ENCODE measurements at places on chromosomes 6 and 20.

- DNase-seq = no peak
Observed at GRCh38 chr6:157873735-157874344, 50.8 kb downstream of the SNX9 start.

DNA sequence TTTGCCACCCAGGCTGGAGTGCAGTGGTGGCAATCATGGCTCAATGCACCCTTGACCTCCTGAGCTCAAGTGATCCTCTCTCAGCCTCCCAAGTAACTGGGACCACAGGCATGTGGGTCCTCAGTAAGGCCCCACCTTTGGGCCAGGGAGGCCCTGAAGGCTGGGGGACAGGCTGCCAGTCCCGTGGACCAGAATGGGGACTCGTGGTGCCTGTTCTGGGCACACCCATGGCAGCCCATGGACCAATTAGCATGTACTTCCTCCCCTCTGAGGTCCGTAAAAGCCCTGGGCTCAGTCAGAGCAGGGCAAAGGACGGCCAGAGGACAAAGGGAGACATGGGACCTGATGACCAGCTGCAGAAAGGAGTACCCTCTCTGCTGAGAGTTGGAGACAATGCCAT, 1590.8 kb downstream of the KHDRBS2 start:
- DNase-seq = no peak

- DNase-seq = no peak
Observed at GRCh38 chr6:21202521-21202920, 391.0 kb upstream of the SOX4 start.

DNA sequence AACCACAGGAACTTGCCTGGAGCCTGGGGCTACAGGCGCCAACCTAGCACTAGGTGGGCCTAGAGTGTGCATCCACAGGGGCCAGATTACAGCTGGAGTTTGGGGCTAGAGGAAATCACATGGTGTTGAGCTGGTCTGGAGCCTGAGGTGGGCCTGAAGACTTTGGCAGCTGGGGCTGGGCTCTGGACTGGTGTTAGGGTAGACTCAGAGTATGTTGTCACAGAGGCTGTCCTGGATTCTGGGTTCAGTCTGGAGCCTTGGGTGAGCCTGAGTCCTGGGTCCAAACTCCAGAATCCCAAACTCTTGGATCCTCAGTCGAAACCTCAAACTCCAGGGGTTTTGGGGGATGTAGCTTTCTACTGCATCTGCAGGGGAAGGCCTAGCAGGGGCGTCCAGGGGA, 356.7 kb downstream of the FRK start:
- no peak for DNase-seq

- no peak for DNase-seq
Observed at GRCh38 chr6:14371530-14371929, 254.0 kb downstream of the CD83 start.

DNA sequence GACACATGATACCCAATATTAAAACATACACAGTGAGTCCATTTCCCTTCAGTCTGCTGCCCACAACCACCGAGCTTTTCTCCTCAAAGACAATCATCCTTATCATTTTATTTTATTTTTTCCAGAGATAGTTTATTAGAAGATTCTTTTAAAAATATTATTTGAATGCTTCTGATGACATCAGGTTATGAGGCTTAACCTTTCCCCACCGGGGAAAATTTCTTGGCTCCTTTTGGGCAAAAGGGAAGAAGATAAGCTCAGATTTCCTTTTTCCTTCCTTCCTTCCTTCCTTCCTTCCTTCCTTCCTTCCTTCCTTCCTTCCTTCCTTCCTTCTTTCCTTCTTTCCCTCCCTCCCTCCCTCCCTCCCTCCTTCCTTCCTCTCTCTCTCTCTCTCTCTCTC, 149.5 kb upstream of the CITED2 start:
- no peak for DNase-seq

DNA sequence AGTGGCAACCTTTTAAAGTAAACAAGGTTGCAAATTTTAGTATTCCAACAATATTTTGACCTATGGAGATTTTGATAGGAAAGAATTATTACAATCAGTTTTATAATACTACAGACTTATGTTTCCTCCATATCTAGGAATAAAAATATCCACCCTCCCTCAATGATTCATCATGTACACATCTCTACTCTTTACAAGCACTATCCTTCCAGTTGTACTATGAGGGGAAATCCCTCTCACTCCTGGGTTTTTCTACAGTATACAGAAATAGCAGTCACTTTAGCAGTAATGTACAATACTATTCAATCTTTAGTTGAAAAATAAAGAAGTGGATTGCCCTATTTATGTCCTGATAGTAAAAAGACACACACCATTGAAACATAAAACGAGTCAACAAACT, 46.3 kb upstream of the SCML4 start:
- DNase-seq = no peak

GRCh38 chr6:16240589-16241320, 2.4 kb downstream of the GMPR start:
- no peak for DNase-seq

DNA sequence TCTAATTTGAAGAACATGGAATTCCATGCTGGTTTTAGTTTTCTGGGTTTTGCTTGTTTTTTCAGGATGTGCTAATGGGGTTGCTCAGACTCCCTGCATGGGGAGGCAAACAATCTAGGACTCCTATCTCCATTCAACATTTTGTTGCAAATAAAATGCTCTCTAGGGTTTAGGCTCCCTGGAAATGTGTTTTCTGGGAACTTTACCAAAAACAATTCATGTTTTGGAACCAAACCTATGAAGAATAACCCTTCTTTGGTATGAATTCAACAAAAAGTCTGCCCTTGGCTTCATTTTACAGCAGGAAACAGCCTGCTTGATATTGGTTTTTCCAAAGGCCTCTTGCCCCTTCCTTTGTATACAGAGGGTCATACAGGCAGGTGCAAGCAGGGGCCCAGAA, 217.7 kb downstream of the FOXA2 start:
- no peak for DNase-seq

GRCh38 chr6:125924169-125924568, 32.4 kb upstream of the HINT3 start:
- DNase-seq = no peak

- DNase-seq = no peak
Observed at GRCh38 chr6:26214803-26215584, 127.8 kb downstream of the HFE start.

DNA sequence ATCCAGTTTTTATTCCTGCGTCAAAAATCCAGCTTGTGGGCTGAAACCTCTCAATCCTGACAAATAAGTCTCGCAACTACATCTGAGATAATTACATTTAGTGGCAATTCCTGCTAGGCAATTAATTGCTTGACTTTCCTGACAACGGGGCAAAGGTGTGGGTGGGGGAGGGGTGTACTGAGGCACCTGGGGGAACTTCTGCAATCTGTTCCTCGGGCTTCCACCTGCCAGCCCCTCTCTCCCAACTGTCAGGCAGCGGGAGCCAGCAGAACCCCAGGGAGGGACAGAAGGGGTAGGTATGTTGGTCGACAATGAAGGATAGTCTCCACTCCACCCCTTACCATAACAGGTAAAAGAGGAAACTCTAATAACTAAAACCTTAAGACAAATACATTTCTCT, 6.8 kb downstream of the C6orf52 start:
- DNase-seq = peak; percentile 60

GRCh38 chr20:49608752-49609670, 41.1 kb upstream of the PTGIS start:
- peak; percentile 41 for DNase-seq

GRCh38 chr6:145727817-145728388, 7.4 kb downstream of the EPM2A start:
- no peak for DNase-seq

- no peak for DNase-seq
Observed at GRCh38 chr20:43102394-43102793, 87.3 kb downstream of the PTPRT start.

DNA sequence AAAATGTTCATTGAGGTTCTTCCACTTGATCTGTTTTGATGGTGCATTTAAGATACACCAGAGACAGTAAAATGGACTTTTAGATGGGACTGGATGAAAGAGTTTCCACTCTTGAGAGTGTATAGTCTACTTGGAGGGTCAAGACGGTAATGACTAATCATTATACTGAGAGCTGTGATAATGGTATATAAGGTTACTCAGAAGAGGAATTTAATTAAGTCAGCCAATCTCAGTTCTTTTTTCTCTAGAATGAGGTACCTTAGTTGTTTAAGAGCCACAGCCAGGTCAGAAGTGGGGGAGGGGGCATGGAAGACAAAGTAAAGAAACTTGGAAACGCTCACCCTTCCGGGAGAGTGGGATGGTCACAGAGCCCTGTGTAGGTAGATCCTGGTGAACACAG, 123.9 kb downstream of the MAP3K4 start:
- no peak for DNase-seq

DNA sequence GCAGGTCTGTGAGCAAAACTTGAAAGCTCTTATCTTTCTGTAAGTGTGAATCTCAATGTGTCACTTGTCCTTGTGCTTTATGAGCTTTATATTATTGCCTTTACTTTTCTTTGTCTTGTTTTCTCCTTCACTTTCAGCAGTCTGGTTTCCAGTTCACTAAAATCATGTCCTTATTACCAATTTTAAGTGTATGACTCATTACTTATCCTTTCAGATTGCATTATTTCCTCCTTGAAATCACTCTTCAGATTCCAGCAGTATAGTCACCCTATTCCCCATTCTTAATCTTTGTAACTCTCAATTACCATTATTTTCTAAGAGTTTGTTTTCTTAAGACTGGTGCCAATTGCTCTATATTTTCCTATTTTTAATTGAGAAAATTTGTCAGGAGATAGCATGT, 117.4 kb upstream of the GRIK2 start:
- no peak for DNase-seq

DNA sequence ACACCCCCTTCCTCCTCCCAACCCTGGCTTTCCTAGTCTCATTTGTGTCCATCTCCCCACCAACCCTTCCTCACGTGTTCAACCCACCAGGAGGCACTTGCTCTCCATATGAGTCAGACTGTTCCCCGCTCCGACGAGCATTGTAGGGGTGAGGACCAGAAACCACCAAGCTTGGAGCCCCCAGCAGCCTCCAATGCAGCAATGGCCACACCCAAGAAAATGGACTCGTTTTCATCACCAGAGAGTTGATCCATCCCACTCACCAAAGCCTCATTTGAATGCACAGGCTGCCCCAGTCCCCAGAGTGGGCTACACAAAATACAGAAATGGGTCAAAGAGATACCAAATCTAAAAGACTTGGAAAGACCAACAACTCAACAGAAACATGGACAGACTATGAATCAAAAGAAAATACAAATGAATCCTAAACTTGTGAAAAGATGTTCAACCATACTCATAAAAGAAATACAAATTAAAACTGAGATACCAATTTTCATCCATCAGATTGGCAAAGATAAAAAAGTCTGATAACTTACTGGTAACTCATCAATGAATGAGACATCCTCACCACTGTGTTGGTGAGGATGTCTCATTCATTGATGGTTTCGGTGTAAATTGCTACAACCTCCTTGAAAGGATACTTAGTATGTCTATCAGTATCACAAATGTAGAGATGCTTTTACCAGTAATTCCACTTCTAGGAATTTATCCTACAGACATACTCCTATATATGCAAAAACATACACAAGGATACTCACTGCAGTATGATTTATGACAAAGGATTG, 68.1 kb downstream of the TRERF1 start:
- DNase-seq = no peak

DNA sequence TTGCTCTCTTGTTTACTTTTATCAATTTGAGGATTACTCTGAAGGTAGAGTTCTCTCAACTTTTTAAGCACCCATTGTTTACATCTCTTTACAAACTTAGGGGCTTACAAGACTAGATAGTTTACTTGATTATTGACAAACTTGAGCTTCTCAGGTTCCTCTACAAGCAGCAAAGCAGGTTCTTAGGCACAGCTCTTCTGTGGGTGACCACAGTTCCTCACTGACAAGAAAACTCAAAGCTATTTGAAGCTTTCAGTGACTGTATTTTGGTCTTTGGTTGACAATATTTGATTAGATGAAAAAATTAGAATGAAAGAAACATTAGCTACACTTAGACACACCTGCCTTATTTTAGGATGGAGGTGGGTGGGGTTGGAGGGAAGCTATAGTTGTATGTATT, 327.3 kb upstream of the RUNX2 start:
- no peak for DNase-seq

GRCh38 chr6:2072453-2072852, 173.0 kb downstream of the GMDS start:
- DNase-seq = no peak

DNA sequence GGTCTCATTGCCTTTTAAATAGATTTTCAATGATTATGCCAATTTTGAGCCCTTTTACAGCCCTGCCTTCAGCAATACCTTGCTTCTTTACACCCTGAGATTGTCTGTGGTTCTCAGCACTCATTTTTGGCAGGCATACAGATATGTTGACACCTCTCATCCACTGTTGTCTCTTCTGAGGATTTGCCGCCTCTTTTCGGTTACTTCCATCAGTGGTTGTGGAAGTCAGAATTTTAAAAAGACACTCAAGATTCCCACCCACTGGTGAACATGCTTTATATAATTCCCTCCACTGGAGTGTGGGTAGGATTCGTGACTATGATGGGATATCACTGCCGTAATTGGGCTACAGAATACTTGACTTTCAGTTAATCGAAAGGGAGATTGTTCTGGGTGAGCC, 37.4 kb upstream of the KIF13A start:
- no peak for DNase-seq

- DNase-seq = no peak
Observed at GRCh38 chr20:19210391-19211155, 1.9 kb upstream of the SLC24A3 start.

- no peak for DNase-seq
Observed at GRCh38 chr6:140897349-140897748, 1235.4 kb upstream of the GJE1 start.

DNA sequence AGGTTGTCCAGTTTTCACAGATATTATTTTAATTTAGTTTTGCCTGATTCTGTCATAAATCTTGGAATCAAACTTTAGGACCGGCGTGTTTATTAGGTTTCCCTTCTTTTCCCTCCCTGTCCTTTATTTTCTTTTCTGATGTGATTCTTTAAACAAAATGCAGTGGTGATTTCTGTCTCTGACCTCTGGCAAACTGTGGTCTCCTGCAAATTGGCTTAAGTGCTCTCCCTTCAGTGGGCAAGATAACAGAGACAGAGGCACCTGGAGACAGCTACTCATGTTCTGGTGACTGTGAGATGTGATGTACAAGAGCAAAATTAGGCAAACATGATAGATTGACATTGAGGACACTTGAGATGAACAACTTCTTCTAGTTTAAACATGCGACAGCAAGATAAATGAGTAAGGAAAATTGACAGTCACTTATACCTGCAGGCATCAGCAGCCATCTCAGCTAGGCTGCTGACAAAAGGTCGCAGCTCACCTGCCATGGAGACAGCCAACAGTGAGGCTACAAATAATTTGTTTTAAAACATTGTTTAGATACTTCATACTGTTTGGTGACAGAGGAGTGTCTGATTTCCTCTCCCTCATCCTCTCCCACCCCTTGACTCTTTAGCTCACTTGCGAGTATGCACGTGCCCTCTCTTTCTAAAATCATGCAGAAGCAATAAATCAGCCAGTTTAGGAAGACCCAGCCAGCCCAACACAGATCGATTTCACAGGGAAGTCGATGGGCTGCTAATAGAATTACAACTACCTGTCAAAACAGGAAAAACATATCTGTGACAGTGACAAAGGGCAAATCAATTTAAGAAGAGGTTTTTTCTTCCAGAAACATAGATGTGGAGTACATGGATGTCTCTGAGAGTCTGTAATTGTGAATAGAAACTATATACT, 63.4 kb upstream of the MAP3K7 start:
- DNase-seq = no peak

All from NCI-H748 treated with DMSO at 0.1 percent for 48 hours (cell line).